ENCODE measurements at places on chromosomes 2 and 18. TPM values are rescaled to one million over a fixed set of nuclear protein-coding genes. Genes with fewer than 3 reads are reported as not detected.

GRCh38 chr2:132549935-132550670 lies 119.9 kb downstream of the LYPD1 start:
- H3K36me3 ChIP-seq = no peaks in the 10 kb centered on the region
- H3K4me1 ChIP-seq = no peaks in the 10 kb centered on the region

- no peak for DNase-seq
- no peaks in the 10 kb centered on the region for H3K4me1 ChIP-seq
- H3K27me3 ChIP-seq = no peaks in the 10 kb centered on the region
- H3K27ac ChIP-seq = no peak overlapping the region
- no peaks in the 10 kb centered on the region for H3K36me3 ChIP-seq
These were observed 85.6 kb downstream of the INPP5D start for GRCh38 chr2:233145726-233146125.

DNA sequence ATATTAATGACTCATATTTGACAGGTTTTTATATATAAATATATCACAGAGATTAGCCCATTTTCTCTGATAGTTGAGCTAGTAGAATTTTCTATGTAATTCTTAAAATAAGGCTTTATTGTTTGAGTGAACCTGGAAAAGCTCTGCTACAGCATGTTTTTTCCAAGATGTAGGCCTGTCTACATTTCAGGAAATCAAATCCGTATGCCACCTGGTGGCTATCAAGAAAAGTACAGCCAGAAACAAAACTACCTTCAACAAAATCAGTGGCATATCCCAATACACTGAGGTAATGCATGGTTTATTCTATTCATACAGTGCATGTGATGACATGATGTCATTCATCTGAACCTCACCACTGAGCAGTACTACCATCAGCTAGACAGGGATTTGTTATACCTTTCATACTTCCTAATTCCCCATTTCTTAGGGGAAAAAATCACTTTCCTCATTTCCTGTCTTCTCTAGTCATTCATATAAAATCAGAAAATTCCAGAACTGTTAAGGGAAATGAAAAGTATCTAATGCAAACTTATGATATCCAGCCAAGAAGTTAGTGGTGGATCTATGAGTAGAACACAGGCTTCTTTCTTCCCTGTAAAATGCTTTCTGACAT lies 310.4 kb upstream of the SYT4 start:
- no peaks in the 10 kb centered on the region for H3K36me3 ChIP-seq
- H3K4me3 ChIP-seq = no peak overlapping the region
- no peak for DNase-seq
- H3K27ac ChIP-seq = no peak overlapping the region
- no peaks in the 10 kb centered on the region for H3K4me1 ChIP-seq

DNA sequence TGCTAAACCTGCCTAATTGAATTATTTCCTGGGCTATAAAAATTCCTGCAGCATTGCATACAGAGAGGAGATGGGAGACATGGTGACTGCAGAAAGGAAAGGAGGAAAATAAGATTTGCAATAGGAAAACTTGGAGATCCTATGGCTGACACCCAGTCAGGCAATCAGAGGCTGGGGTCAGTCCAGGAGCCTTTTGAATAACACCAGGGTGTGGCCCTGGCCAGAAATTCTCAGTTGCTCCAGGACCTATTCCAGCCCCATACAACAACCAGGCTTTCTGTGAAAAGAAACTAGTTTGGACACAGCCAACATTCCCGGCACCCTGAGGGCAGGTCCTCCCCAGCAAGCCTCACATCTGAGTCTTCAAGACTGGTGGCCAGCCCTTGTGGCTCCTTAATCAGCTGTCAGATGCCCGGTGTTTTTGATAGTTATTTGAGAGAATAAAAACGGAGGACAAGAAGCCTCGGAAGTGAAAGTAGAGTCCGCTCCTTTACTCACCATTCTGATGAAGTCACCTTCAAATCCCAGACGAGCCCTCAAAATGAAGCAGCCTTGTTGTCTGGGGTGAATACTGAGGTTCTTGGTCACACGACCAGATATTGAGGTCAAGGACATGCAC lies 31.1 kb upstream of the GMCL1 start:
- H3K4me1 ChIP-seq = peaks cover 25% of the 10 kb centered on the region
- H3K27ac ChIP-seq = peak overlapping the region; percentile 57
- H3K36me3 ChIP-seq = no peaks in the 10 kb centered on the region
- peak; percentile 79 for DNase-seq

PRKAG3 gene
- total RNA-seq = not detected

MSTN gene
- total RNA-seq = 0.19 TPM

DNA sequence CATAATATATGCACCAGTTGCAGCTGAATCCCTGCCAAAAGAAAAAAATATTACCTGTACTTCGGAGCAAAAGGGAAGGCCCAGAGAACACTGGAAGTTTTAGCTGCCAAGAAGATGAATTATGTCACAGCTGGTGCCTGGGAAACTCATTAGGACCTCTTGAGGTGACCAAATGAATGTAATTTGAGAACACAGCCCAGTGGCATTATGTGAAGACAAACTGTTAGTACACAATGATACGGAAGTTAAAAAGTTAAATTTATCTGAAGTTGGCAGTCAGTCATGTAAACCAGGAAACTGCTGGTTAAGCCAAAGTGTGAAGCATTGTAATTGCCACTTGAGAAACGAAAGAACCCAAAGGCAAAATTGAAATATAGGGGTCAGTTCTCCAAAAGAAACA lies 80.7 kb downstream of the EML4 start:
- DNase-seq = no peak
- H3K36me3 ChIP-seq = no peaks in the 10 kb centered on the region
- H3K4me3 ChIP-seq = no peak overlapping the region
- H3K27ac ChIP-seq = peak overlapping the region; percentile 57

- H3K27me3 ChIP-seq = no peaks in the 10 kb centered on the region
- peaks cover 11% of the 10 kb centered on the region for H3K4me1 ChIP-seq
- peaks cover 10% of the 10 kb centered on the region for H3K36me3 ChIP-seq
- peak; percentile 47 for DNase-seq
These were observed 32.9 kb downstream of the CENPO start for GRCh38 chr2:24825883-24826772.

- H3K27ac ChIP-seq = no peak overlapping the region
- no peaks in the 10 kb centered on the region for H3K4me1 ChIP-seq
- no peak overlapping the region for H3K4me3 ChIP-seq
- H3K36me3 ChIP-seq = no peaks in the 10 kb centered on the region
These were observed 217.2 kb downstream of the ARL4C start for GRCh38 chr2:234279637-234280036.
